NCI-H2171 (cell line): ENCODE measurements at places on chromosomes 6 and 20.

DNA sequence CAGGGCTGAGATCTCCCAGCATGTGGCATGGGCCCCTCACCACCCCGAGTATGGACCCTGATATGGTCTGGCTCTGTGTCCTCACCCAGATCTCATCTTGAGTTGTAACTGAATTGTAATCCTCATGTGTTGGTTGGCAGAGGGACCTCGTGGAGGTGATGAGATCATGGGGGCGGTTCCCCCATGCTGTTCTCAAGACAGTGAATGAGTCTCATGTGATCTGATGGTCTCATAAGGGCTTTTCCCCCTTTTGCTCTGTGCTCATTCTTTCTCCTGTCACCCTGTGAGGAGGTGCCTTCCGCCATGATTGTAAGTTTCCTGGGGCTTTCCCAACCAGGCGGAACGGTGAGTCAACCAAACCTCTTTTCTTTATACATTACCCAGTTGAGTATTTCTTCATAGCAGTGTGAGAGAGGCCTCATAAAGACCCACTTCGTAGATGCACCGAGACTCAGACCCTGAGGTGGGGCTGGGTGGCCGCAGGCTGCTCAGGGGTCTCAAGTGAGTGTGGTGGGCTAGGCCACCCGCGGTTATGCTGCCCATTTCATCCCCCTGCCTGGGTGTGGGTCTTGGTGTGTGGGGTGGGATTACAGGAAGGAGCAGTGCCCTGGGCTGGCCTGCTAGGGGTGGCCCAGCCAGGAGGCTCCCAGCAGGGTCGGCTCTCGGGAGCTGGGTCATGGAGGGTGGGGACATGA, 26.2 kb upstream of the GATA5 start:
- DNase-seq = no peak

DNA sequence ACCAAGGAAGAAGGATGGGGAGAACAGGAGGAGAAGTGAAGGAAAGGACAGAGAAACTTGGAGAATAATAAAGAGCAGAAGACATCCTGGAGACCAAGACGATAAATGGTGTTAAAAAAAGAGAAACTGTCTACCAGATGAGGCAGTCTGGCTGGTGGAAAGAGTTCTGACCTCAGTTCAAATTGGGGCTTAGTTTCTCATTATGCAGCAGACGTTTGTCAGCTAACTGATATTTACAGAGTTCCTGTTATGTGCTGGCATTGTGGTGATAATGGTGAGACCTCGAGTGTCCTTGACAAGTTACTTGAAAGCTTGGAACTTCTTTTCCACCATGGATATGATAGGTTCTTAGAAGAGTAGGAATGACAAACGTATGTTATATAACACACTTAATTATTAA, 142.7 kb downstream of the LRRC1 start:
- no peak for DNase-seq

DNA sequence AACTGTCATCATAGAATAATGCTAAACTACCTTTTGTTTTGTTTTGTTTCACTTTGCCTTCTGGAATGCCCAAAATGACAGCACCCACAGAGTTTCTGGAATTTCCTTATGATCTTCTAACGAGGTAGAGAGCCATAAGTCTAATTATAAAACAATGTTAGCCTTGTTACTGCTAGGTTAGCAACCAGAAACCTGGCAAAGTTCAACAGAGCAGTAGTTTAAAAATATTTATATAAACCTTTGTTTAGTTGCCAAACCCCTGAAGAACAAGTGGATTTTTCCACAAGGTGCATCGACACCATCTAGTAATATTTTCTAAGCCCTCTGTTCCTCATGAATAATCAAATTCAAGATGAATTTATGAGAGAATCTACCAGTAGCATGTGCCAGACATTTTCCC, 27.6 kb upstream of the IPCEF1 start:
- DNase-seq = no peak

DNA sequence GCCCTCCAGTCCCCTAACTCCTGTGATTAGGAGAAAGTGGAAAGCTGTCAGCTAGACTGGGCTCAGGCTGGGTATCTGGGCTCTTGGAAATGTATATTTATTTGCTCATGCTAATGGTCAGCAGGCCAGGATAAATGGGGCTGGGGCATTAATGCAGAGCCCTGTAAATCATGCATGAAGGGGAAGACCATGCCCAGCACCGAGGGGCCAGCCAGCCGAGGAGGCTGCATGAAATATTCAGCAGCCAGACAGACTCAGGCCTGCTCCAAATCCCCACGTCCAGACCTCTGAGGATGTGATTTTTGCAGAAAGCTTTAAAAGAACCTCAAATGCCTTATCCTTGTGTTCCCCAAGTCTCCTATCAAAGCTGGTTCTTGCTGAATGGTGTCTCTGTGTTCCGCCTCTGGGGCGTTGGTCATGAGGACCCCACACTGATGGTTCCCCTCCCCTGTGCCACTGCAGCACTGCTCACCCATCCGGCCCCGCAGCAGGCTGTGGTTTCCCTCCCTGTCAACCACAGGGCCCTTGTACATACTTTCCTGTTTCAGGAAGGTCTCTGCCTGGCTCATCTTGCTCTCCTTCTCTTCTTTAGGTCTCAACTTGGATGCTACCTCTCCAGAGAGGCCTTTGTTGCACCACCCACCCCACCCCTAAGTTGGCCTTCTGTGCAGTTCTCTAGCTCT, 358.4 kb downstream of the CDH26 start:
- no peak for DNase-seq

- no peak for DNase-seq
Measured at GRCh38 chr6:52529311-52529710, 47.5 kb downstream of the TRAM2 start.
